ENCODE measurements at places on chromosomes 2 and 18.

GRCh38 chr18:11368020-11368419, 218.7 kb upstream of the PIEZO2 start:
- no peak for DNase-seq

- DNase-seq = peak; percentile 4
Observed at GRCh38 chr2:54724560-54725342, 1.3 kb downstream of the EML6 start.

DNA sequence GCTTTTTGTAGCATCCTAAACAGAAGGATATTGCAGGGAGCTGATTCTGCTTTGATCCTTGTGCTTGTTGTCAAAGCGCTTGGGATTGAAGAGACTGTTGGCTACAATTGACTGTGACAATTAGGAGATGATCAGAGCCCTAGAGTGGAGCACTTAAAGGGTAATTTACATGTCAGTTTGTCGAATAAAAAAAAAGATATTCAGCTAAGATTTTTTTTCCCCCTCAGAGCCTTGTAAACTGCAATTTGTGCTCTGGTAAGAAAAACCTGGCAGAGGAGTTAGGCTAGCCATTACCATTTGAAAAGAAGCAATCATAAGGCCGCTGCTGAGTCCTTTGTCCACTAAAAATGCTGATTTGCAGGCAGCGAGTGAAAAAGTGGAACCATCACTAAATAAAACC, 47.8 kb upstream of the ZEB2 start:
- no peak for DNase-seq

DNA sequence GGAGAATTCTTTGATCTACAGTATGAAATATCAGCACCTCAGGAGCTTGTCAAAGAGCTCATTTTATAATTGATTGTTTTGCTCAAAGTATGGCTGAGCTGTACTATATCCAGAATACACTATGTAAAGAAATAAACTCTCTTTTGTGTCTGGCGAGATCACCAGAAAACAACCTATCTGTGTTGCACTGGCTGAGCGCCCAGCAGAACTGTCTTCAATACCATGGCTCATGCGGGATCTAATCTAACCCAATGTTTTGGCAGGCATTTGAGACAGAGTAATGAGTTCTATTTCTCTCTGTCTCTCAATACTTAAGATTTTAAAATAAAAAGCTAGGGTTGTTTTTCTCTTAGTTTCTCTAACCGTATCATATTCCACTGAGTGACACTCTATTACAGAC, 192.4 kb downstream of the L3MBTL4 start:
- DNase-seq = no peak

DNA sequence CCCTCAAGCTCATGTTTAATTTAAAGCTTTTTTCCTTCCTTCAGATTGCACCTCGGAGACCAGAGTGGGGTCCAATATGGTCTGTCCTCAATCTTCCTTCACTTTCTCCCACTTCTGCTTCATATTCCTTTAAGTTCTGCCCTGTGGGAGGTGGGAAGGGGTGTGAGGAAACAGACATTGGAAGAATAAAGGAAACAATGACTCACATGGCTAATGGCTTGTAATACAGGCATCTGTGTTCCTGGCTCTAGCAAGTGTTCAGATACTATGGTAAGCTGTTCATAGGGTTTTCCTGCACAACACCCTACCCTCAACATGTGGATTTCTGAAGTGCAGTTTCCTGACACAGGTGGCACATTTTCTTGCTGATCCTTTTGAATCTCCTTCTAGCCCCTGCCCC, 209.5 kb downstream of the PIK3C3 start:
- DNase-seq = no peak

DNA sequence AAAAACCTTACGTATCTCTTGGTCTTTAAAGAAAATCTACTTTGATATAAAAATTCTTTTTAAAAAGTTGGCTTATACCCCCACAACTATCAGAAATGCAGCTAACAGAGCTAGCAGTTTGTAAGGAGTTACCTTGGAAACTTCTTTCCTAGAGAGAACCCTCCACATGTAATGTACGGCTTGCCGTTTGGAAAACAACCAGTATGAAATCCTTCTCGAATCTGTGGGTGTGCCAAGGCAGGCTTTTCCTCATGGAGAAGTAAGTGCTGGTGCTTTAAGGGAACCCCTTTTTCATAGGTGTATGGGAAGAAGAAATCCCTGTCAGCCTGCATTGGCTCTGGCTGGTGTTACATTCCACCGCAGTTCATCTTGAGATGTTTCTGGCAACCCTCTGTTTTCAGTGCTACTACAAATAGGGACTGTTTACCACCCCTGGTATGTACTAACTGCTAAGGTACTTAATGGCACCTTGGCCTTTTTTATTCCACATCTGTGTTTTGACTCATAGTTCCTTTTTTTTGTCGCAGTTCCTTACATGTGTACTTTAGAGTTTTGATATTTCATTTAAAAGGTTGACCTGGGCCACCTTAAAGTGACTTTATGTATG, 248.4 kb downstream of the FHOD3 start:
- DNase-seq = no peak

DNA sequence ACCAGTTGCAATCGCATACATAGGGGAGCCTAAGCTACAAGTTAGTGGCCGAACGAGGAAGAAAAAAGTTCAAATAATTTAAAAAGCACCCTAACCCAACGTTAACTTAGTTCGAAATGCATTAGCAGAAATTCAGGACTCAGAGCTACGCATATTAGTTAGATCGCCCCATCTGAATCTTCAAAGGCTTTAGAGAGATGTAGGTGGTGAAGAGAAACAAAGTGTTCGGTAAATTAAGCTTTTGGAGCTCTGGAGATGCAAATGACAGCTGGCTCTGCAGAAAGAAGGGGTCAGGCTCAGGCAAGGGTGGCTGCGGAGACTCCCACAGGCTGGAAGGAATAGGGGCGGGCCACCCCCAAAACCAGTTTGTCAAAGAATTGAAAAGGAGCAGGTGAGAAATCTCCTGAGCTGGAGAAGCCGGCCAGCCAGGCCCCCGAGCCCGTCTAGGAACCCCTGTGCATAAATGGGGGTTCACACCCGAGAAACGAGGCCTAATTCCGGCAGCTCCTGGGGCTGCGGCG, 621 bp downstream of the TXNL1 start:
- DNase-seq = no peak

- no peak for DNase-seq
Observed at GRCh38 chr18:42094875-42095274, 139.8 kb downstream of the PIK3C3 start.

DNA sequence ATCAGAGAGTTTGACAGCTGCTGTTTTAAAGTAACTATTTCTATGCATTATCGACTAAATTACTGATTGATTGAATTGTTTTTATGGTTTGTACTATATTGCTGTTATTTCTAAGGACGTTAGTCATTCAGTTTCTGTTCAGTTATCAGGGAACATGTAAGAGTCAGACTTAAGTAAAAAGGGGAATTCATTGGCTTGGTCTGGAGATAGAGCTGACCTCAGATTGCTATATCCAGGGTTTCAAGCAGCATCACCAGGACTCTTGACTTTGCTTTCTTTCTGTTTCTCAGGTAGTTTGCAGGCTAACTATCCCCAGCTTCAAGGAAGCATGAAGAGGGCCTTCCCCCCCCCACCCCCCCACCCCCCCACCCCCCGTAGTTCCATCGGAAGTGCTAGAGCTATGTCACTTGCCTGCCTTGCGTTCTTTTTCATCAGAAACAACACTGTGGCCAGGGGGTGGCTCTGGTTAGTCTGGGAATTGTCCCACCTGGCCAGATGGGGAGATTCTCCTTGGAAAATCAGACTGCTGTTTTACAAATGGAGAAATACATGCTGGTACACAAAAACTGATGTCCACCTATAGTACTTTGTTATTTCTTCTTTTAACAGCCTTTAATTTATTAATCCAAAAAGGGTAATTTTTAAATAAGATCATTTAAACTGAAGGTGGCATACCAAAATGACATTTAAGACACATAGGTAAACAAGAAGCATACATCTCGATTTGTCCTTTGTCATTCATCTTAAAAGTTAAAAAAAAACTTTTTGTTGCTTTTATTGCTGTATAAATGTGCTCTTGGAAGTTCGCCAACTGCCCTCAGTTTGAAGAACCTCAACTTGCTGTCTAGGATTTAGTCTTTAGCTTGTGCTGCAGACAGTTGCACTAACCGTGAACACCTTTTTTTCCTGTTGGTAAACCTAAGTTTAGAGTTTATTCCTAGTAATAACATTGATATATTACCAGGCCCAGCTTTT, 9.4 kb downstream of the SMAD4 start:
- no peak for DNase-seq

DNA sequence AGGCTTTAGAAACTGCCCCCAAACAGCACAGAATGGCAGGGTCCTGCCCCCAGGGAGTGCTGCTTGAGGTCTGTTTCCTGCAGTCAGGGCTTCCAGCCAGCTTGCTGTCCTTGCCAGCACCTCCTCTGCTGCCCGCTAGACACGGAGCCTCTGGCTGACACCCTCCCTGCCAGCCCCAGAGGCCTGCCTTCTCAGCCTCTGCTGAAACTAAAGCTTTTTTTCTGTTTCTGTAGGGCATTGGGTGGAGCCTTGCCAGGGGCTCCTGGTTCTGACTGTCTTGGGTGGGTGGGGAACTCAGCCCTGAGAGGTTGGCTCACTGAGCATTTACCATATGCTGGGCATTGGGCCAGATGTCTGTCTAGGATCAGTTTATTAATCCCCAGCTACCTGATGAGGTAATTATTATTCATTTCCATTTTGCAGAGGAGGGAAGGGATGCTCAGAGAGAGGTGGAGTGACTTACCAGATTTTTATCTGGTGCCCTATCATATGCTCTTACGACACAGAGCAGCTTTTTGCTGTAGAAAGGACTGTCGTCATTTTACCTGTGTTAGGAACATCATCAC, 35.4 kb downstream of the INPP4A start:
- DNase-seq = no peak

DNA sequence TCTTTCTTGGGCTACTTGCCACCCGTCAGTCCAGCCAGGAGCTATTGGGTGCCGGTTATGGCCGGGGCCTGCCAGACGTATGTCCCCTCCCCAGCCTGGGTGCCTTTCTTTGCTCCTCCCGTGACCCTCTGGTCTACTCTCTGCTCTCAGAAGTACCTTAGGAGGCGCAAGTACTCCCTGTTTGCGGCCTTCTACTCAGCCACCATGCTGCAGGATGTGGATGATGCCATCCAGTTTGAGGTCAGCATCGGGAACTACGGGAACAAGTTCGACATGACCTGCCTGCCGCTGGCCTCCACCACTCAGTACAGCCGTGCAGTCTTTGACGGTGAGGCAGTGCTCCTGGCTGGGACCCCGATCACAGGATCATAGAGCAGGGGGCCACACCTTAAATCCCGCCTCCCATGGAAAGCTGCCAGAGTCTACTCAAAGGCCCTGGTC, 99.5 kb downstream of the DYSF start:
- no peak for DNase-seq

GRCh38 chr2:53188851-53189510, 578.6 kb upstream of the CHAC2 start:
- DNase-seq = no peak

GRCh38 chr2:169081551-169081950, 12.2 kb downstream of the DHRS9 start:
- DNase-seq = no peak

DNA sequence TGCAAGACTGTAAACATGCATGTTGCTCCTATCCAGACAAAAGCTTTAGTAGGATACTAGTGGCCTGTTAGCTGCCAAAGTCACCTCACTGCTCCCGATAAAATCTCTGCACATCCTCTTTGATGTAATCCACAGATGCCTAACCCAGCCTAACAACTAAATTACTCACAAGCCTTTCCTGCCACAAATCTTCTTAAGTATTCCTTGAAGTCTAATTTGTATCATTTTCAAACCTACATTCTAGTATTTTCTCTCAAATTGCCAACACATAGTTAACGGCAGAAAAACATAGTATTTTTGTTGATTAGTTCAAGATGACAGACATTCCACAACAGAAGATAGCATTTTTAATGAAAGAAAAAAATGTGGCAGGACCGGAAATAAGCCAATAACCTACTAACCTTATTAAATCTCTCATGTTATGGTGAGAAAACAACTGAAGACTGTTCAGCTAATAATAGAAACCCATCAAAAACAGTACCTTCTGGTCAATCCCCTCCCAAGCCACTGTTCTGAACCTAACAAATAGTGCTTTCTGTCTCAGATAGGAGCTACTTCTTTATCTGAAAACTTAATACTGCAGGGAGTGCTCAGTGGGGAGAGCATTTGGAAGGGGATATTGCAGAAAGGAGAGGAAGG, at the start of gene MPP4:
TSS of gene MPP4 (minus strand) at position 57 of the 639 bp plus-strand sequence. CDS start 4,690 bp downstream, outside the sequence.
- DNase-seq = no peak

GRCh38 chr2:107745100-107745499, 81.6 kb upstream of the RGPD4 start:
- DNase-seq = no peak

DNA sequence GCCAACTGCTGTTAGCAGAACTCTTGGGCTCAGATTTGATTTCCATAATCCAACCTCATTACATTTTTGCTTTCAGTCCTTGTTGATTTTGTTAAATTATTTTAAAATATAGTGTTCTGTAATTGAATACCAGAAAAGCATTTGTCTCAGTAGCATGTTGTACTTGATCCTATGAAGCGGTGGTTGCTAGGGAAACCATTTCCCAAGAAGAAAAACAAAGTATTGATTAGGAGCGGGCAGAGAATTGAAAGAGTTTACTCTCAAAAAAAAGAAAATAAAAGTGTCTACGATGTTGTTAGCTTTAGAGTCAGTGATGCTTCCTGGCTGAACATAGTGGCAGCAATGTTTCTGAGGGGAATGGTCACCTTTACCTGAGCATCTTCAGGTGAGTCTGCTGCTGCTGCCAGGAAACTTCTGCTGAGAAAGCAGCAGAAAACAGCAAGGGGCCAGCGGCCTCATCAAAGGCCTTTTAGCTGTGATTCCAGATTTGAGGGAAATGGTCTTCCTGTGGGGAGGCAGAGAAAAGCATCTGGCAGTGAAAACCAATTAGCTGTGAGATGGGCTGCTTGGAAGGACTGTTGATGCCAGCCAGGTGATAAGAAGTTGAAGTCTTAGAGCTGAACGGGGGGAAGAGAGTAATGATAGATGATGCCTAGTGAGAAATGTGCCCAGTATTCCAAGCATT, 37.1 kb downstream of the CRIM1 start:
- DNase-seq = no peak

Data from activated naive CD4-positive, alpha-beta T cell (primary cell).